ENCODE measurements at places on chromosomes 2 and 18.

GRCh38 chr2:238973038-238973739 lies 125.3 kb downstream of the TWIST2 start:
- DNase-seq = no peak

- DNase-seq = no peak
Measured at GRCh38 chr2:3463186-3463835, 56.0 kb downstream of the ADI1 start.

GRCh38 chr18:65706646-65707045 lies 44.2 kb upstream of the CDH7 start:
- DNase-seq = no peak

- DNase-seq = no peak
Measured at GRCh38 chr2:200156166-200156835, 150.2 kb upstream of the SPATS2L start.

DNA sequence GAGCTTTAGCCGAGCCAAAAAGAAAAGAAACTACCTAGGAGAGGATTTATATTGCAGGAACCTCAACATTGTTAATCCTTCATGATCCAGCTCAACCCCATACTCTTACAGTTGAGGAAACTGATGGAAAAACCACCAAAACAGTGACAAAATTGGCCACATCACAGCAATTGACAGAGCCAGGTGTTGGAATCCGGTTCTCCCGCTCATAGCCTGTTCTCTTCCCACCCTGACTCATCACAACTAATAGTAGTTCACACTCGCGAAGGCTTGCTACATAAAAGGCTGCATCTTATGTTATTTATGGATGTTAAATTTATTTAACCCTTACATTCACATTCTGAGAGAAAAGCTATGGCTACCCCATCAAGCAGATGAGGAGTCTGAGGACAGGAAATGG lies 33.7 kb downstream of the SLC9A4 start:
- DNase-seq = no peak

DNA sequence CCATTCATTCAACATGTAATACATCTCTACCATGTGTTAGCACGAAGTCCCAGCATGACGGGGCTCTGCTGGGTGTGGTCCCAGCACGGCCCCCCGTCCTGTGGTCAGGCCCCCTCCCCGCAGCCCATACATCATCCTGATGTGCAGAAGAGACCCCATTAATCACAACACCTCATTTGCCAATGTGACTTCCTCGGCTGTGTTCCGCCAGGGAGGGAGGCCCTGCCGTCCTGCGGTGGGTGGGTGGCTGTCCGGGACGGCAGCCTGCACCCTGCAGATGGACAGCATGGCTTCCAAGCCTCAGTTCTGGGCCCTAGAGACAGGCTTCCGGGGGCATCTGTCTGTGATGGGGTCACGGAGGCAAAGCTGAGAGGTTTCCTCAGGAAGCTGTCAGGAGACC lies 254.0 kb downstream of the CYP26B1 start:
- no peak for DNase-seq

DNA sequence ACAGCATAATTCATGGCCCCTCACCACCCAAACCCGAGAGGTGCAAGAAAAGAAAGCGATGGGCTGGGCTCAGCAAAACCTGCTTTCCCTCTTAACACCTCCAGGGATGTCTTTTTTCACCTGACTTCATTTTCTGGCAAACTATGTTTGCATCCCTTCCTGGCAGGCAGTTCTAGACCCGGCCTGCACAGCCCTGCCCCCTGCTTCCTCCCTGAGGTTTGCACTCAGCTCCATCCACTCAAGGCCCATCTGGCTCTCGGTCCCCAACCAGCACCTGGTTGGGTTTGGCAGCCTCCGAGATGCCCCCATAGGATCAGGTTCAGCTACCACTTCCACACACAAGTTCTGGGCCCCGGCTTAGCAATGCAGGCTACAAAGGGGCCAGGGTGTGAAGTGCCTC lies 185.7 kb downstream of the SMAD7 start:
- no peak for DNase-seq

- no peak for DNase-seq
Measured at GRCh38 chr2:222842491-222843174, 18.2 kb upstream of the ACSL3 start.

DNA sequence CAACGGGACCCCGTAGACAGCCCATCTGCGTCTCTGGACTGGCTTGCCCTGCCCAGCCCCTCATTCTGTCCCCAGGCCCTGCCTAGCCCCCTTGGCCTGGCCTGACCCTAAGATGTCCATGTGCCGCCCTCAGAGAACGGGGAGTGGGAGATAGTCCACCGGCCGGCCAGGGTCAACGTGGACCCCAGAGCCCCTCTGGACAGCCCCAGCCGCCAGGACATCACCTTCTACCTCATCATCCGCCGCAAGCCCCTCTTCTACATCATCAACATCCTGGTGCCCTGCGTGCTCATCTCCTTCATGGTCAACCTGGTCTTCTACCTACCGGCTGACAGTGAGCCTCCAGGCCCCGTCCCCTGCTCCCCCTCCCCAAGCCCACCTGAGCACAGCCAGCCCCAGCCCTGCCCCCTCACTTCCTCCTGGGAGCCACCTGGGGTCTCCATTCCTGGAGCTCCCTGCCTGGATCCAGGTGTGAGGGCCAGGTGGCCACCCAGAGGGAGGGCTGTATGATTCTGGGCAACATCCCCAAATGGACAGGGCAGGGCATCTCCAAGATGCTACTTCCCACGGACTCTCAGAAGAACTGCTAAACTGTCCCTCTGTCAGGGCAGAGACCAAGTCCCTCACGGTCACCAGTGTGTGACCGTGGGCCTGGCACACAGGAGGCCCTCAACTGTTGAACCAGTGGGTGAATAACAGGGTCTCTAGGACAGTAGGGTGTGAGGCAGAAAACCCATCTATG lies 4.0 kb downstream of the CHRND start:
- peak; percentile 18 for DNase-seq

GRCh38 chr2:184270660-184271059 lies 327.7 kb upstream of the ZNF804A start:
- DNase-seq = no peak

DNA sequence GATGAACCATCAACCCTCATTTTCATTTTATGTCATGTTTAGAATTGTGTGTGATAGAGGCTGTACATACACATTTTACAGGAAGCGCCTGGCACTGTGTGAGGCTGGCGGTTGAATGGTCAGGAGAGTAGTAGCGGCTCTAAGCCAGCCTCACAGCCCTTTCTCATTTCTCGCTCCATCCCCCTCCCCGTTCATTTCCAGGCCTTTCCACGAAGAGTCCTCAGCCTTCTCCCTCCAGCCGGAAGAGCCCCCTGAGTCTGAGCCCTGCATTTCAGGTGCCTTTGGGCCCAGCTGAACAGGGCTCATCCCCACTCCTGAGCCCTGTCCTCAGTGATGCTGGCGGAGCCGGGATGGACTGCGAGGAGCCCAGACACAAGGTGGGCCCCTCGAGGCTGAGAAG lies 51.8 kb downstream of the STK25 start:
- no peak for DNase-seq

DNA sequence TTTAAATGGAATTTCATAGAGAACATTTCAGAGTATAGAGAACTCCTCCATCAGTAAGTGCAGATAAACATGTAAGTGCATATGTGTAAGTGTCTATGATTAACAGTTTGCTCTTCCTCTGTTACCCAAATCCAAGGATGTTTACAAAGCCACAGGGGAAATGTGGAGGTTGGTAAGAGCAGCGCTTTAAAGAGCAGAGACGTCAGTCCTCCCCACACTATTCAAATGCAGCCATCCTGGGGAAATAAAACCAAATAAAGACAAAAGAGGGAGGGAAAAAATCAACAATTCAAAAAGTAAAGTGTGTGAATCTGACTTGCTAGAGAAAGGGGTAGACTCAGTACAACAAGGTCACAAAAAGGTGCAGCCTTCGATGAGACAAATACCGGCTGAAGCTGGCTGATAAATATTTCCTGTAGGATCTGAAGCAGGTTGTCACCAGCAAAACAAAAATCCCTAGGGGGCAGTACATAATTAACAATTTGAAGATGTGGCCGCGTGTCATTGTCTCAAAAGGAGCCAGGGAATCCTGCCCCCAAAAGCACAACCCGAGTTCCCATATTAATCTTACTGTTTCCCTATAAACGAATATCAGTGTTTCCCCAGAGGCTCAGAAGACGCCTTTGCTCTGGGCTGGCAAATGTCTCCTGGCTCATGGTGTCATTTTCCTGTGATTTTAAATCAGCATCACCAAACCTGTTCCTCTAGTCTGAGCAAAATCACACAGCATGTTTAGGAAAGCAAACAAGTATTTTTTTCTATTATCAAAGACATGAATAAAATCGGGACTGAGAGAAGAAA lies 216.5 kb downstream of the CDCA7 start:
- DNase-seq = no peak

- DNase-seq = no peak
Measured at GRCh38 chr2:223147431-223147830, 95.4 kb downstream of the KCNE4 start.

- DNase-seq = no peak
Measured at GRCh38 chr2:43193652-43194120, 32.7 kb downstream of the ZFP36L2 start.

- DNase-seq = no peak
Measured at GRCh38 chr18:75173125-75173432, 35.9 kb downstream of the PTGR3 start.

Data from glutamatergic neuron (in vitro differentiated cells).